Glomerular endothelial cell (primary cell): ENCODE measurements at places on chromosomes 16 and 17. TPM values are rescaled to one million over a fixed set of nuclear protein-coding genes. Genes with fewer than 3 reads are reported as not detected.

The QPRT gene
- 6.0 and 14.9 TPM in 2 replicates for total RNA-seq

DNA sequence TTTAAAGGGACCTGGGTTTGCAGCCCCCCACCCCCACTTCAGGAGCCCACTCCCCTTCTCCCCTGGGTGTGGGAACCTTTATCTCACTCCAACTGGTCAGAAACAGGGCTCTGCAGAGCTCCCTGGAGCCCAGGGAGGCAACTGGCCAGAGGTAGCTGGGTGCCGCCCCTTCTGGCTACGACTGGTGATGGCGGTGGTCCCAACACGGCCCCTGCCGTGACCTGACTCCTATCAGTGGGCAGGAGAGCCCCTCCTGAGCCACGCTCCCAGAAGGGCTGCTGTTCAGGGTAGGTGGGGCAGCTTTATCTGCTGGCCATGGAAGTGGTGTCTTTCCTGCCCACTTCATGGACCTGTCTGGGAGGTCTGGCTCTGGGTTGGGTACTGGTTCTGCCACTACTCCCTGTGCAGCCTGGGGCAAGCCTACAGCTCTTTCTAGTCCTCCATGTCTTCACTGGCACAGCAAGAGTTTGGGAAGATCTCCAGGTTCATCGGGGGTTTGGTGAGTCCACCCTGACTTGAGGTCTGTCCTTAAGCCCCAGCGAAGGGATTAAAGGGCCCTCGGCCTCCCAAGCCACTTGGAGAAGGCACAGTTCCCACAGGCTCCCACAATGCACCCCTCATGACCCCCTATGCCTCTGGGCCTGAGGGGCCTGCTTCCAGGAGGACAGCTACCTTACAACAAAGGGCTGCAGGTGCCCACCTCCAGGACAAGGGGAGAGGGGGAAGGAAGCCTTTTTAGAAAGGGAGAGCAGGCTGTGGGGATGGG lies 5.5 kb upstream of the SREBF1 start:
- DNase-seq, result no peak

- DNase-seq, result no peak
Observed at GRCh38 chr16:4678596-4678995, 14.8 kb upstream of the NUDT16L1 start.

DNA sequence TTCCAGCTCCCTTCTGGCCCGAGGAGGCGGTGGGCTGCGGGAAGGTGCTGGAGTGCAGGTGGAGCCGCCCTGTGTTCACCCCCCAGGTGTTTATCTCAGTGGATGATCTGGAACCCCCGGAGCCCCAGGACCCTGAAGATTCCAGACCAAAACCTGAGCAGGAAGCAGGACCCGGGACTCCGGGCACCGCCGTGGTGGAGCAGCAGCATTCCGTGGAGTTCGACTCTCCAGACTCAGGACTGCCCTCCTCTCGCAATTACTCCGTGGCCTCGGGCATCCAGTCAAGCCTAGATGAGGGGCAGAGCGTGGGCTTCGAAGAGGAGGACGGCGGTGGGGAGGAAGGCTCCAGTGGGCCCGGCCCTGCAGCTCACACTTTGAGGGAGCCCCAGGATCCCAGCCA lies 25.5 kb downstream of the MNT start:
- DNase-seq, result no peak

DNA sequence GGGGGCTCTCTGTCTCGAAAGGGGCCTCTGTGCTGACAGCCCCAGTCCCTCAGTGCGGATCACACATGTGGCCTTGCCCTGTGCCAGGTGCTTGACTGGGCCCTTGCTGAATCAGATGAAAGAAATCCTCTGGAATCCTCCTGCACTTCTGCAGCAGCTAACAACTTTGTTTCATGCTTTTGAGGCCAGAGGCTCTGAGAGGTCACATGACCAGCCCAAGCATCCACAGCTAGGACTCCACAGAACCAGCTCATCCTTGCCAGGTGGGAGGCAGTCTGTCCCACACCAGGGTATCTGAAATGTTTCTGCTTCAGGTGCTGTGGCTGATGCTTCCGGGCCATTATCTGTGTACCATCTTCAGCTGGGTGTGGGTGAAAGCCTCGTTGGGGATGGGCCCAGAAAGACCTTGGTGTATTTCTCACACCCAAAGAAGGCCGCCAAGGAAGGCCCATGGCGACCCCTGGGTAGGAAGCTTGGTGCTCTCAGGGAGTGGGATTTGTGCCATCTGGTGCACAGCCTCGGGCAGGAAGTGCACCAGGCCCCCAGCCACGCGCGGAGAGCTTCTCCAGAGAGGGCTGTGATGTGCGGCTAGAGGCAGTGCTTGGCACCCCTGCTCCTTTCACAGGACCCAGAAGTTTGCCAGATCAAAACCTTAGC lies 143.8 kb downstream of the CLEC16A start:
- no peak for DNase-seq

GRCh38 chr17:59707971-59708430 lies 547 bp downstream of the VMP1 start:
- no peak for DNase-seq

GRCh38 chr16:22190081-22190775 lies 15.8 kb upstream of the EEF2K start:
- no peak for DNase-seq

The B9D1 gene
- 20.0 and 22.6 TPM in 2 replicates for total RNA-seq

DNA sequence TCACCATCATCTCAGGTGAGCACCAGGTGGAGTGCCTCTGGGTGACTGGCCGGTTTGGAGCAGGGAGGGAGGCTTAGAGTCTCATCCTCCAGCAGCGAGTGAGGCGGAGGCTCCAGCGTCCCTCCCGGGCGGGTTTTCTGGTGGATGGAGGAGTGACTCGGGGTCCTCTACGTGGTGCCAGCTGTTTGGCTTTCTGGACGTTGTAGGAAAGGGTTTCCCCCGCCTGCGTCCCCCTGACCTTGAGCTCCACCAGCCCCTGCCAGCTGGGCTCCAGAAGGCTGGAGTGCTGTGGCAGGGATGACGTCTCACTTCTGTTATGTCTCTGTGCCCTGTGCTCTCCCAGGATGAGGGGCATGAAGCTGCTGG lies 522 bp downstream of the DNASE1 start:
- DNase-seq, result no peak

DNA sequence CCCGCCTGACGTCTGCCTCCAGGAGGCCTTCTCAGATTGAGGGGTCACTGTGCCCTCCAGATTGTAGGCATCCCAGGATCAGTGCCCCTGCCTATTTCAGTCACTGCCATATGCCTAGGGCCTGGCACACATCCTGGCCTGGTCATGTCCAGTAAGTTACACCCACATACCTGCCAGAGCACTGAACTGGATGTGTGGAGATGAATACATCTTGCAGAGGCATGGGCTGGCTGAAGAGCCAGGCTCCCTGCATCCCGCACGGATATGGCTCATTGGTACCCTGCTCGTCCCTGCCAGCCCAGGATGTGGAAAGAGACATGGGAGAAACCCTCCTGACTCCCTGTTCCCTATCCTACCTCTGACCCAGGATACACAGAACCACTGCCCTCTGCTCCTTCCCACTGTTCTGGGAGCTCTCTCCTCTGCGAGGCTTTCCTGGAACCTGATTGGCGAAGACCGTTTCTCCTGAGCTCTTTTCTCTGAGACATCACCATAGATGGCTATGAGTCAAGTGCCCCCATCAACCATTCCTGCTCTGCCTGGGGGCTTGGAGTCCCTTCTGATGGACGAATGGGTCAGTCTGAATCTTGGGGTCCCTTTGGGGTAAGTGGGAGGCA lies 40.0 kb upstream of the TAC4 start:
- no peak for DNase-seq

The CFDP1 gene
- total RNA-seq, result 69.7 and 74.8 TPM in 2 replicates

- DNase-seq, result no peak
Observed at GRCh38 chr17:48604770-48605329, at the start of gene HOXB6. Gene HOXB6, minus strand, starts transcription at chr17:48604986. Its CDS starts 6,836 bp downstream, at chr17:48598150.

- DNase-seq, result no peak
Observed at GRCh38 chr17:15109608-15110007, 155.5 kb downstream of the PMP22 start.

DNA sequence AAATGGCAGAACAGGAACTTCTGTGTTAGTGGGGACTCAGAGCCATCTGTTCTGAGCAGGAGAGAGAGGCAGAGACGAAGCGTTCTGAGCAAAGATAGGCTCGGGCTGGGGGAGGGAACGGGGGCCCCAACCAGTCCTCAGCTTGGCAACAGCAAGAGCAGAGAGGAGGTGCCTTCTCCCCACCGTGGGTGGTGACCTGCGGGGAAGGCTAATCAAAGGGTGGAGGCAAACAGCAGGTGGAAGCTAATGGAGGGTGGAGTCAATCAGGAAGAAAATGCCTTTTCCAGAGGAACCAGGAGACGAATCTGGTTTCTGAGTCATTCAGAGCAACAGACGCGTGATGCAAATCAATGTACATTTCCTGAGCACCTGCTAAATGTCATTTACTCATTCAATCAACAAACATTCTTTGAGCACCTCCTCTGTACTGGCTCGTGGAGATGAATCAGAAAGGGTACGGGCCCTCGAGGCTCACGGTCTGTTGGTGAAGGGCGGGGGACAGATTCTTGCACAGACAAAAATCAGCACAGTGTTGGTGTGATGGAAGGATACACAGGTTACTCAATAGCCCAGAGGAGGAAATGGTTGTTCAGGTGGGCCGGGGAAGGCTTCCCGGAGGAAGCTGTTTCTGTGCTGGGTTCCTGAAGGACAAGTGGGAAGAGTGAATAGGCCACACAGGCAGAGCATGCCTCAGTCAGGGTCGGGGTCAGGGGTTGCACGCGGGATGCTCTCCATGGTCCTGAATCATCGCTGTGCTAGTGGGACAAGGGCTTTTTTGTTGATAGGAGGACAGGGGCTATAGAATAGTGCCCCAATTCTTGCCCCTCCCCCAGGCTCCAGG lies 5.7 kb upstream of the SPNS2 start:
- no peak for DNase-seq

The DOC2A gene
- total RNA-seq, result 0.06 and 0.10 TPM in 2 replicates

The ADAD2 gene
- 0.06 TPM in 1 of 2 replicates, not detected in the other for total RNA-seq

The SDR42E2 gene
- total RNA-seq, result not detected in 2 replicates

DNA sequence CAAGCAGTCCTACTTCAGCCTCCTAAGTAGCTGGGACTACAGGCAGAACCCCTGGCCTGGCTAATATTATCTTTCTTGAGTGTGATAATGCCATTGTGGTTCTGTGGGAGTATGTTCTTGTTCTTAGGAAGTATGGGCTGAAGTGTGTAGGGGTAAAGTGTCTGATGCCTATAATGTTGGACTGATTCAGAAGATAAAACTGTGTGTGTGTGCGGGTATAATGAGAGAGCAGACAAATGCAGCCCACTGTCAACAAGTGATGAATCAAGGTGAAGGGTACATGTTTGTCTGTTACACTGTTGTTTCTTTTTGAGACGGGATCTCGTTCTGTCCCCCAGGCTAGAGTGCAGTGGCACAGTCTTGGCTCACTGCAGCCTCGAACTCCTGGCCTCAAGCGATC lies 127.5 kb downstream of the CLEC16A start:
- DNase-seq, result no peak

DNA sequence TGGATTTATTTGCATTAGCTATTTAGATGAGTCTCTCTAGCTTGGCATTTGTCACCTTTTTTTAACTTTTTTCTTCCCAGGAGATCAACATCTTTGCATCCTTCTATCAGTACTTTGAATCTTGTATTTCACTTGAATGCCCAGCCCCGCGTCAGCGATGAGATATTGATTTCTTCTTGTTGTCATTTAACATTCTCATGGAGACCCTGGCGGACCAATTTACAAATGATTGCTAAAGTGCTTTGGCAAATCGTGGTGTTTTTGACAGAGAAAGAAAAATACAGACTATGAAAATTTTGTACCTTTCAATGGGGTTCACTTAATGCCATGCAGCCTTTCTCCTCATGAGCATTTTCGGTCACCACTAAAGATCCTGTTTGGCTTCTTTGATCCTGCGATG lies 269.7 kb downstream of the ABCC12 start:
- no peak for DNase-seq
